ENCODE measurements at places on chromosomes 3 and 15.

GRCh38 chr15:90243943-90244639 lies 5.3 kb upstream of the TTLL13 start:
- DNase-seq: no peak

DNA sequence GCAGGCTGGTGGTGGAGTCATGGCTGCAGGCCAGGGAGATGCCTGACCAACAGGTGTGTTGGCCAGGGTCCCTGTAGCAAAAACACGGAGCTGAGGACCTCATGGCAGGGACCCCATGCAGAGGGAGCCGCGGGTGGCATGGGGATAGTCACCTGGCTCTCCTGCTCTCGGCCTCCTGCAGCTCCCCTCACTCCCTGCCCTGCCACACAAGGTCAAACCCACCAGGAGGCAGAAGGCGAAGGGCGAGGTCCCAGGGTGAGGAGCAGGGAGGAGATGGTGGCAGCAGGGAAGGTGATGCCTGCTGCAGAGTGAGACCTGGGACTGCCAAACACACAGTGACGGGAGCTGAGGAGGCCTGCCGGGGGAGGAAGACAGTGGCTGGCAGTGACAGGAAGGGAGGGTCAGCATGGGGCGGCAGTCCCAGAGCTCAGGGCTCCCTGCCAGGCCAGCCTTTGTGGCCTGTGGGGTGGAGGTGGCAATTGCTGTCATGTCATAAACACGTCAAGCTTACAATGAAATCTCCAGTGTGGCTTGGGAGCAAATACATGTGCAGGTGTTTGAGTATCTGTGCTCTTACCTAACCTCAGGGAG lies 144.3 kb downstream of the TJP1 start:
- no peak for DNase-seq

- DNase-seq: no peak
Measured at GRCh38 chr3:29642393-29643033, 361.6 kb downstream of the RBMS3 start.

DNA sequence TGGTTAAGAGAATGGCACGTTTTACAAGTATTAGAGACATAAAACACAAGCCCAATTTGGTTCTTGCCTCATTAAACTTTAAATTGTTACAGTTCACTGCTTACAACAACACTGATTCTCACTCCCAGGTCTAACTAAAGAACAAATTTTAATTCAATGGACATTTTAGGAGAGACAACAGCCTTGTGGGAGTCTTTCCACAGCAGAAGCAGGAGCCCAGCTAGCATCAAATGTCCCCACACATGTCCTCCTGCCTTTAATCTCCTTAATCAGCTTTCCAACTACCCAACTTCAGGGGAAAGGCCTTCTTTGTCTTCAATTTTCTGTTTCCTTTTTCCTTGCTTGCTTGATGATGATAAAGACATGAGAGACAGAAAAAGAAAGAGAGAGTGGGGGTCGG lies 287.8 kb upstream of the WNT5A start:
- no peak for DNase-seq

DNA sequence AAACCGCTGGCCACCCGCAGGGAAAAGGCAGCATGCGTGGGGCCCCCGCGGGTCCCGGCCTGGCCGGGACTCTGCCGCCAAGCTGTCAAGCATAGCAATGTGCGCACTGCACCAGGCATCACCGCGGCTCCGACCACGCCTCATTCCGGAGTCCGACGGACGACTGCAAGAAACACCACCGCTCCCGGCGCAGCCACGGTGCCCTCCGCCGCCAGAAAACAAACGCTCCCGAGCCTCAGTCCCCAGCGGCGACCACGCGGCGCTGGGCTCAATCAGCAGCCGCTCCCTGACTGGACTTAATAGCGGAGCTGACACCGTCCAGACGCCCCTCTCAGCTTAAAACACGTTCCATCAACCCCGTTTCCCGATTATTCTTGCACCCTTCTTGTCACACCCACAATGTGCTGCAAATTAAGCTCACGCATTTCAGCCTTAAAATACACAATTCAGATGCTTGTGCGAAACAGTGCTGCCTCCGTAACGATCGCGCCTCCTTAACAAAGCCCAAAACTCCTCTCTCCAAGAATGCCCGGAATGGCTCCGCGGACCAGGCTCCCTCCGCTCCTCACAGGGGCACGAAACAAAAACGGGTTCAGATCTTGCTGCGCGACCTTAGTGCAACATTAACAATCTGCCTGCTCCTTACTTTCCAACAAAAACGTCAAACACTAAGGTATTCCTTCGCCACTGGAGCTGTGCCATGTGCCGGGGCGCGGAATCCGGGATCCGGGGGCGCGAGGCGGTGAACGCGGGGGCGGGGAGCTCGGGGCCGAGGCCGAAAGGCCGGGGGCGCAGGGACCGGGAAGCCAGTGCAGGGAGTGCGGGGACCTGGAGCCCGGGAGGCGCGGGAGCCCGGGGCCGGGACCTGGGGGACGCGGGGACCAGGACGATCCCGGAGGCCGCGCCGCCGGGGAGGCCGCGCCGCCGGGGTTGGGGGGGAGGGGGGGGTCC lies 655 bp downstream of the CYFIP1 start:
- DNase-seq: peak; percentile 19

GRCh38 chr3:197175503-197175902 lies 122.9 kb downstream of the DLG1 start:
- DNase-seq: no peak

- DNase-seq: no peak
Measured at GRCh38 chr15:57337868-57338411, 38.4 kb upstream of the CGNL1 start.

- no peak for DNase-seq
Measured at GRCh38 chr3:108511055-108511454, 659 bp upstream of the MYH15 start.

GRCh38 chr3:10330319-10330718 lies 9.4 kb upstream of the SEC13 start:
- DNase-seq: no peak

- DNase-seq: no peak
Measured at GRCh38 chr3:152061296-152061695, 187.9 kb downstream of the SUCNR1 start.

- DNase-seq: no peak
Measured at GRCh38 chr3:126151562-126152302, 28.7 kb downstream of the ALDH1L1 start.

- no peak for DNase-seq
Measured at GRCh38 chr3:78745847-78746246, 1022.0 kb downstream of the ROBO1 start.

- DNase-seq: peak; percentile 24
Measured at GRCh38 chr15:79418693-79419279, 13.3 kb upstream of the MINAR1 start.

DNA sequence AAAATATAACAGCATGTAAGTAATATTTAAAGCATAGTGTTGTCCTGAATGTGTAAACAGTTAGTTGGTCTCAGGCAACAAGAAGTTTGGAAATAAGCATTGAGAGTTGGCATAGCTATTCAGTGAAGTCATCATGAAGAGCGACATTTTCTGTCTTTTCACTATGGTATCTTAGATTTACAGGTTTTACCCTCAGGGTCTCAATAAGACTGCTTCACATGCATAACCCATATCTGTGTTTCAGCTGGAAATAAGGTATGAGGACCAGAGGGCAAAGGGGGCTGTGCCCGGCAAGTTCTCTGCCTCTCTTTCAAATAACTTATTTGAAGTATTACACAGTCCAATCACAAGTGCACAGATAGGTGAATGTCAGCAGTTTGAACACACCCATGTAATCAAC lies 290.2 kb upstream of the CNTN3 start:
- DNase-seq: no peak

GRCh38 chr3:48548729-48549705 lies 7.6 kb downstream of the PFKFB4 start:
- peak; percentile 80 for DNase-seq

GRCh38 chr3:150414959-150415358 lies 6.9 kb downstream of the TSC22D2 start:
- no peak for DNase-seq

GRCh38 chr15:27396996-27397395 lies 426.0 kb downstream of the GABRG3 start:
- DNase-seq: no peak

GRCh38 chr3:157081626-157082210 lies 78.2 kb downstream of the CCNL1 start:
- DNase-seq: no peak
